NCI-H446 treated with DMSO at 0.1 percent for 48 hours (cell line): ENCODE measurements at places on chromosomes 2 and 18.

DNA sequence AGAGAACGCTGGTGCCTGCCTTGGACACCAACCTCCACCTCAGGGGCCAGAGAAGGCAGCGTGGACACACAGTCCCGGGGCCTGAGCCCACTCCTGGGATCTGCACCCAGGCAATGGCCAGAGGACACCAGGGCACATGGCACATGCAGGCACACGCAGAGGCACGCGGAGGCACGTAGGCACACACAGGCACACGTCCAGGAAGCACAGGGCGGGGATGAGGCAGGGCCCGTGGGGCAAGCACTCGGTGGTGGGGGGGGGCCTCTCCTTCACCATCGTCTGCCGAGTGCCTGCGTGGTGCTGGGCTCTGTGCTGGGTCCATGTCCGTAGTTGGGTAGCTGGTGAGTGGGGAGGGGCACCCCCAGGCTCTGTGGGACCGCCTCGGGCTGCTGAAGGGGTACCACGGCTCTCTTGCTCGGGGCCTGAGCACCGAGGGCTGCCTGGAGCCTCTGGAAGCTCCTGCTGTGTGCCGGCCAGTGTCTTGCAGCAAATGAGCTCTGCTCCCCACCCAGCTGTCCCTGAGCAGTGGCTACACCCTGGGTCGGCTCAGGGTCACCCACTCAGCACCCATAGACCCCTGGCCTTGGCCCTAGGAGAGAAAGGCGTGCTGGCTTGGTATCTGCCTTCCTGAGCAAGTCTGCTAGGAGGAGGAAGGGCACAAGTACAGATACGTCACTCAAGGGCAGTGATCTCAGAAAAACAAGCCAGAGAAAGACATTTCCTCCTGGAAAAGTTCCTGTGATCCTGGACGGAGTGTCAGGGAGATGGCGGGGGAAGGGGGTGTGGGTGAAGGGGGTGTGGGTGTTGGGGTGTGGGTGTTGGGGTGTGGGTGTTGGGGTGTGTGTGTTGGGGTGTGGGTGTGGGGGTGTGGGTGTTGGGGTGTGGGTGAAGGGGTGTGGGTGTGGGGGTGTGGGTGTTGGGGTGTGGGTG is 26.4 kb downstream of the RTP5 start:
- DNase-seq: no peak

DNA sequence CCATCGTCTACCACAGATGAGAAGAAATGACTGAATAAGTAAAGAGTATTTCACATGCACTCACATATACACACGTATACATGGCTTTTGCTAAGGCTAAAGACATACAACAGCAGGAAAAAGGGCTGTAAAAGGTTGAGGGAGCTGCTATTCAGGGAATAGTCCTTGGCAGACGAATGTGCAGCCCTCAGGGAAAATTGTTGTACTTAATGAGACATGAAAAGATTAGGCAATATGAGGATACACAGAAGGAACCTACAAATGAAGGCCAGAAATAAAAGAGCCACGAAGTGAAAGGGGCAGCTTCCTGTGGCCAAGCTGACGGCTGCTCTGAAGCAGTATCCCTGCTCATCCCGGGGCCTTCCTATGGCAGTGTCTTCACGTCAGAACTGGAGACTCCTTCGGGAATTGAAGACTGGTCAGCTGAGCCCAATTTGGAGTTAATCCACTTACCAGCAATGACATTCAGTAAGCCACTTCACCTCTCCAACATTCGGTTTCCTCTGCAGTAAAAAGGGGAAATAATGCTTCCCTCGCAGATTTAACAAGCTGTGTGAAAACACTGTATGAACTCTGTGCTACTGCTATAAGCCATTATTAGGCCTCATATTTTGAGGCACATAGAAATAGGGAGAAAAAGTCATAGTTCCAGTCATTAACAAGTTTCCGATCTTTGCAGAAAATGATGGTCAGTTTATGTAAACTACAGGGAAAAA is 221.8 kb downstream of the STK39 start:
- DNase-seq: no peak

- no peak for DNase-seq
Measured at GRCh38 chr2:234469251-234469845, 27.5 kb downstream of the ARL4C start.

DNA sequence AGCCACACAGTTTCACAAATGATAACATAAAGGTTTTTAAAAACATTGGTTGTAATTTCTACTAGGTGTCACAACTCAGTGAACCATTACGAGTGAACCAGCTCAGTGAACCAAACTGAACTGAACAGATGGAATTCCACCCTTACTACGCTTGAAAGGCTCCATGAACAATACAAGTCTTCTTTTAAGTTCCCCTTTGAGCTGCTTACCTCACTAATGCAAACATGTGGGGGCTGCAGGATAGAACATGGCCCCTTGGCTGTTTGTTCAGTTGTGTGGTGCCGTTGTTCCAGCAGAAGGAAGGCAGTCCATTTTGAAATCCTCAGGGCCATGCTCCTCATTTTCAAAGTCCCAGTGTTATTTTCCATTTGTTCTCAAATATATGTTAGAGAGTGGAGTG is 30.7 kb upstream of the KLHL14 start:
- no peak for DNase-seq

DNA sequence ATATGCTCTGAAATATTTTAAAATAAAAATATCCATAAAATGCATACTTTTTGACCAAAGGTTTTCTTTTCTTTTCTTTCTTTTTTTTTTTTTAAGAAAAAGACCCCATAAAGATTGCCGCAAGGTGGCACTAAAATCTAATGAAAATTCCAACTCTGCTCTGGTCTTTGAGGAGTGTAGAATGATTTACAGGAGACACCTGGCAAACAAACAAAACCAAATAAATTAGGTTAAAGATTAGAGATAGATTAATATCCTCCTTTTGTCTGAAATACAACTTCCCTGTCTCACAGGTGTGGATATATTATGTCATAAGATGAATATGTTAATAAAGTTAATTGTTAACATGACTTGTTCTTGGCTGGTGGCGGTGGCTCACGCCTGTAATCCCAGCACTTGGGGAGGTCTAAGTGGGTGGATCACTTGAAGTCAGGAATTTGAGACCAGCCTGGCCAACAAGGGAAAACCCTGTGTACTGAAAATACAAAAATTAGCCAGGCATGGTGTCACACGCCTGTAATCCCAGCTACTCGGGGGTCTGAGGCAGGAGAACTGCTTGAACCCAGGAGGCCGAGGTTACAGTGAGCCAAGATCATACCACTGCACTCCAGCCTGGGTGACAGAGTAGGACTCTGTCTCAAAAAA is 3.5 kb upstream of the RHOB start:
- DNase-seq: peak; percentile 57

DNA sequence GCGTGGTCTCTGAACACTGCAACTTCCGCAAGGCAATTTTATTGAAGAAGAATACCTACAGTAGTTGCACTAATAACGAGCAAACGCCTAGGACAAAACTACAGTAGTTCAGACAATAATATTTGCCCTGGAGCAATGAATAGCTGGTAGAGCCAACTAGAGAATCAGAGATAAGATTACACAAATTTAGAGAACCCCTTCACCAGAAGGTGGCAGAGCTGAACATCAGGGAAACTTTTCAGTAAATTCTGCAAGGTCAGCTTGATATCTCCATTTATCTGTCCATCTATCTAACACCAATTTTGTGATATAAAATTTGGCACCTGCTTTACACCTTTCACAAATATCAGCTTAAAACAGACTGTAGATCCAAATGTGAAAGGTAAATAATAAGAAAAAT is 43.8 kb downstream of the CDH19 start:
- DNase-seq: peak; percentile 26
